ENCODE measurements at places on chromosomes 2 and 18.

- no peak for DNase-seq
Measured at GRCh38 chr2:95053543-95053942, 28.0 kb downstream of the MAL start.

DNA sequence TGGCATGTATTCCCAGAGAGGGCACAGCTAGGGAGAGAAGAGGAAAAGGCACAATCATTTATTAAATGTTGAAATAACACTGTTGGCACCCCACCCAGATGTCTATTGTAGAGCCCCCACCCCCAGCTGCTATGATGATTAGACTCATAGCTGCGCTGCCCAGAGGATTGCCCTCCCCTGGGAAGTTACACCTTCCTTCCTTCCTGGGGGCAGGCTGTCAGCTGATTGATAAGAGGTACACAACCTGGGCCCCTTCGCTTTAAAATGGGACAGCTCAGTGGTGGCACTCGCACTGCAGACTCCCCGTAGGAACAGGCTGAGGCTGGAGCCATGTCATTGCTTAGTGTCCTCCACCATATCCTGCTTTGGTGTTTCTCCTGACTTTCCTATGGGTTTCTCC is 18.1 kb downstream of the TEX51 start:
- no peak for DNase-seq

DNA sequence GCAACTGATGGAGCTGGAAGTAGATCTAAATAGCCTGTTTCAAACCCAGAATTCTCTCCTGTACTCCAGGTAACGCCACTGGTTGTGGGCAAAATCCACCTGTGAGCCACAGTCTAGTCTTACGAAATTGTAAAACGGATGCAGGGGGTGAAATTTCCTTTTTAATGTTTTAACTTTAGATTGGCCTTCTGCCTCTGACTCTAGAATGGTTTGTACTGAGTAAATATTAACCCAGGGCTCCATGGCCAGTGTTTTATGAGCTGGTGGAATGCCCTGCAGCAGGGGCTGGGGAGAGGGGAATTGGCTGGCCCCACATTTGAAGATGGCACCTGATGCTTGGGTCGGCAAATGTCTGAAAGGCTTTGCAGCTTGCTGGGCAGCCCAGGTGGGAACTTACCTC is 156.6 kb downstream of the MYCN start:
- no peak for DNase-seq

GRCh38 chr18:79801641-79802040 is 3.9 kb downstream of the KCNG2 start:
- DNase-seq = no peak

- DNase-seq = no peak
Measured at GRCh38 chr18:22975508-22975907, 42.4 kb downstream of the RBBP8 start.

- DNase-seq = no peak
Measured at GRCh38 chr18:46289463-46289862, 185.3 kb downstream of the HAUS1 start.

- no peak for DNase-seq
Measured at GRCh38 chr2:218471982-218472381, 53.1 kb downstream of the VIL1 start.

- DNase-seq = no peak
Measured at GRCh38 chr2:127790694-127791529, 20.1 kb downstream of the WDR33 start.

GRCh38 chr2:50333529-50334228 is 698.3 kb downstream of the NRXN1 start:
- no peak for DNase-seq

- no peak for DNase-seq
Measured at GRCh38 chr2:174610243-174610995, 12.8 kb upstream of the WIPF1 start.

- no peak for DNase-seq
Measured at GRCh38 chr2:211512806-211513205, 956.4 kb downstream of the CPS1 start.

DNA sequence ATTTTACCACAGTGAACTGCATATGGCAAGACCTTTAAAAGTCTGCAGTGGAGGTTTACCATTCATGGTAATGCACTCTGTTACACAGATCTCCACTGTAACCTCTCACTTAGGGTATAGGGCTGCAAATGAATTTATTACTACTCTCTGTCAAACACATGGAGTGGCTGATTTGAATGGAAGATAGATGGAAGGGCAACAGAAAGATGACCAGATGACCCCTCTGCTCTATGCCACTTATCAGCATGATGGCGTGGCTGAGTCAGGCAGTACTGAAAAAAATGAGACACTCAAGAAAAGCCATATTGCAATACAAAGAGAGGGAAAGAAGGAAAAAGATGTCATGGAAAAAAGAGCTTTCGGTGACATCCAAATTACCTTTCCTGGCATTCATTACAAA is 72.3 kb downstream of the ABCA12 start:
- DNase-seq = no peak

DNA sequence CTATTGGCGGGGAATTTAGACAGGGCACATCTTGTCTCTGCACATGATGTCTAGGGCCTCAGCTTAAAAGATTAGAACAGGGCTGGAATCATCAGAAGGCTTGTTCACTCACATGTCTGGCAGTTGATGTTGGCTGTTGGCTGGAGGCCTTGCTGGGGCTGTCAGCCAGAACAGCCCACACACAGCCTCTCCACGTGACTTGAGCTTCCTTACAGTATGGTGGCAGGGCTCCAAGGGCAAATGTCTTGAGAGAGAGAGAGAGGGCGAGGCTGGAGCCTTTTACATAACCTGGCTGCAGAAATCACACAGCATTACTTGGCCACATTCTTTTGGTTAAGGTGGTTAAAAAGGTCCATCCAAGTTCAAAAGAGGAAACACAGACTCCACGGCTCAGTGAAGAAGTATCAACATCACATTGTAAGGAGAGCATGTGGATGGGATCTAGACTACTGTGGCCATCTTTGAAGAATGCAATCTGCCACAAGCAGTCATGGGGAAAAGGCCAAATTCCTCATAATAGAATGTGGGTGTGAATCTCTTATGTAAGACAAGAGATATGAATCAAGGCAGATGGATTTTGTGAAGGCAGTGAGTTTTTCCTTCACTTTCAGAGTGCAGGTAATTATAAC is 30.4 kb downstream of the SRSF7 start:
- DNase-seq = no peak

- DNase-seq = no peak
Measured at GRCh38 chr18:5600378-5601071, 56.7 kb upstream of the EPB41L3 start.

DNA sequence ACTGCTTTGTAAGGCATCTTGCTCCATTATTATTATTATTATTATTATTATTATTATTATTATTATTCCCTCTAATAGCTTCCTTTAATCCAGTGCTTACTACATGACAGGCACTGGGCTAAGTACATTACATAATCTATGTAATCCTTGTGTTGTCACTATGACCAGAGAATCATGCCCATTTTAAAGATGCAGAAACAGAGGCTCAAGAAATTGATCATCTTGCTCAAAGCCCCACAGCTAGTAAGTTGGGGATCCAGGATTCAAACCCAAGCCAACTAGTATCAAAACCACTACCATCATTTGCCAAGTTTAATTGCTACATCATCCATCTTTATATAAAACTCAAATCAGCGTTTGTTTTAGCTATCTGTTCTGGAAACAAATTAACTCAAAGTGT is 594 bp upstream of the NGEF start:
- no peak for DNase-seq

DNA sequence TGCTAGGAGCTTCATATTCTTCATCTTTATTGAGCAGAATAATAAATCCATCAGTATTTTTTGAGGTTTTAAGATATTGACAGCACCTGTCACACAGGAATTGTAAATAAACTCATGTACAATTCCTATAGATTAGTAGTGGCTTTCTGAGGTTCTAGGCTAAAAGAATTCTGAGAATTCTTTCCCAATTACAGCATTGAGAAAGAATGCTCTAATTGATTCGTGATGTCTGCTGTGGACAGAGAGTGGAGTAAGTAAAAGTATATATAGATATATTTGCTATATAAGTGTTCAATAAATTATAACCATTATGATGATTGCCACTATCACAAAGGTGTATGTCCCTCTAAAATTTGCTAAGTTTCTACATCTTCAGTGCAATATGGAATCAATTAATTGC is 186.5 kb upstream of the NRP2 start:
- DNase-seq = no peak

DNA sequence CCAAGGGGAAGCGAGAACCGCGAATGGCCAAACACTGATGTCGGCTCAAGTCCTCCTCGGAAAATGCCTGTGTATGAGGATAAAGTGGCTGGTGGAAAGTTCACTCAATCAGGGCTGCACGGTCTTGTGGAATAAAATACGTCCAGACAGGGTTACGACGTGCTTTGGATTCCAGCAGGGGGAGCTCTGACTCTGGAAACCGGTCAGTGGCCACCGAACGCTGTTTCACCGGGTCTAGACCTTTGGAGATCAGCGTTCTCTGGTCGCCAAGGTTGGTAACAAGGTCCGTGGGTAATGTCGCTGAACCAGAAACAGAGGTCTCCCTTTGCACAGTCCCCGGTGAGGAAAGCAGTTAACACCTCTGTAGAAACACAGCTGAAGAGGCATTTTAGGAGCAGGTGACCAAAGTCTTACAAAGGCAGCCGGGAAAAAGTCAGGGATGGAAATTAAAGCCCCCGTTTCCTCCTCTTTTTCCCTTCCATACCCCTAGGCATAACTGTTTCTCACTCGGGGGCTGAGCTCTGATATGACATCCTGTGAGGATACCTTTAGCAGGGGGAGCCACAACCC is 47.8 kb downstream of the CDCA7 start:
- DNase-seq = peak; percentile 74

GRCh38 chr18:44128365-44128764 is 552.3 kb upstream of the SETBP1 start:
- DNase-seq = no peak

DNA sequence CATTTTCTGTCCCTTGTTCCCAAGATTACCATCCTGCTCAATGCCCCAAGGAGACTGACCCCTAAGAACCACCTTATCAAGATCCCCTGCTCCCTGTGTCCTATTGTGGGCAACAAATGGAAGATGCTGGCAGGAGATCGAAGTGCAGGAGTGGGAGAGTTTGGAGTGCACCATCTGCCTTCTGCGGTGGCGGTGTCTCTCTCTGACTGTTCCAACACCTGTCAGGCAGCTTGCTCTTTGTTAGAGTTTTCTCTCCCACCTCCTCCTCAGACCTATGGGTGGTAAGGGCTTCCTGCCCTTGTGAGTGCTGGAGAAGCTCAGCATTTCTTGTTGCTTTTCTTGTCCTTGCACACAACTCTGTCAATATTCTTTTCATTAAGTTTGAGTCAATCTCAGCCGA is 64.1 kb upstream of the SPHKAP start:
- DNase-seq = no peak

GRCh38 chr2:152395572-152395971 is 60.6 kb downstream of the FMNL2 start:
- DNase-seq = no peak

GRCh38 chr2:55992455-55992854 is 68.9 kb upstream of the EFEMP1 start:
- DNase-seq = no peak

GRCh38 chr2:279366-279765 is 8.5 kb downstream of the ALKAL2 start:
- DNase-seq = no peak

GRCh38 chr18:26654616-26655524 is 106.5 kb upstream of the KCTD1 start:
- peak; percentile 52 for DNase-seq

DNA sequence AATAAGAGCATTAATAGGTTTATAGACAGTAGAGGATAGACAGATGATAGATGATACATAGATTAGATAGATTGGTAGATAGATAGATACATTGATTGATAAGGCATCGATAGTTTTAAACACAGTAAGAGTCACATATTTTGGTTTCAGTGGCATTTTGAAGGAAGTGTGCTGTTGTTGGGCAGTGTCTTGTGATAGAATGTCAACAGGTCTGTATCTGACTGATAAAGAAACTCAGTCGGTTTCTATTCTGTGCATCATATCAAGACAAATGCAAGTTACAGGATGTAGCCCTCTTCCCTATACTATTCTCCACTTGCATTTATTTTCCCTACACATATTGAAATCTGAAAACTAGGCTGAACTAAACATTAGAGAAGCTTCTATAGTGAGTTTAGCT is 1229.0 kb upstream of the ZEB2 start:
- DNase-seq = no peak

DNA sequence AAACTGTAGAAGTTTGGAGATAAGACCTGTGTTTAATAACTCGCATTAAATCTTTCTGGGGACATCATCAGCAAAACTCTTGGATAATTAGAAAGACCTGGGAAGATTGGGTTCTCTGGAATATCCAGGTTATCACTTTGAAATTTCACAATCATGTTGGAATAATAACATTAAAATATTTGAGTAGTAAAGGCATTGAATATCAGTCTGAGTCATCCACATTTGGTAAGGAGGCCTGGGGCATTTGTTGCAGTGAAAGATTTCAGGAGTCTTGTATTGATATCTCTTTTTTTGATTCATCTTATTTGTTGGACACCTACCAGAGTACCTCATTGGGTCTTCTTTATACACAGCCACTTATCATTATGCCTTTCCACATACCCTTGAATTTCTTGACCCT is 95.9 kb downstream of the EPB41L5 start:
- DNase-seq = no peak

DNA sequence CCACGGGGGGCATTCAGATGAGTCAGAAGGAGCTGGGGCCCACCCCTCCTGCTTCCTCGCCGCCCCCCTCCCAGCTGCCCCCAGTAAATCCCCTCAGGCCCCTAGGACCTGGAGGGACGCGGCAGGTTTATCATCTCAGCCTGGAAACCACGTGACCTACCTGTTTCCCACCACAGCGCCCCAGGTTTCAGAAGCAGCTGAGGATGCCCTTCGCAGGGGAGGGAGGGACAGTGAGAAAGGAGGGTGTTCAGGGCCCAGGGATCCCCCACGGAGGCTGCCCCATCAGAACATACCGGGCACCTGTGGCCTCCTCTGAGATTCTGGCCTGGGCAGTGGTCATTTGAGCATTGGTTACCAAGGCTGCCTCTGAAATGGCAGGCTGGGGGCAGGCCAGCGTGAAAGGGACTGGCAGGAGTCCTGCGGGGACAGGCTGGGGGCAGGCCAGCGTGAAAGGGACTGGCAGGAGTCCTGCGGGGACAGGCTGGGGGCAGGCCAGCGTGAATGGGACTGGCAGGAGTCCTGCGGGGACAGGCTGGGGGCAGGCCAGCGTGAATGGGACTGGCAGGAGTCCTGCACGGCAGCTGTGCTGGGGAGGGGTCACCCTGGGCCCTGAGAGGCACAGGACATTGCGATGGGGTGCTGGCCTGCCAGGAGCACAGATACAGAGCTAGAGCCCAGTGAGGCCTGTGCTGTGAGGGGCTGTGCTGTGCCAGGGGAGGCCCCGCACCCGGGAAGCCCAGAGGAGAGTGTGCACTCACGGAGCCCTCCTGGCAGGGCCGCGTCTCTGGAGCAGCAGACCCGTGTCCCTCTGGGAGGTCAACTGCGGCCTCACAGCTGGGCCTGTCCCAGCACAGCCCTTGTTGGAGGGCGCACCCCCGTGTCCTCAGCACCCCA is 1.6 kb downstream of the NEU4 start:
- no peak for DNase-seq

- DNase-seq = no peak
Measured at GRCh38 chr2:174263997-174264396, 15.7 kb upstream of the OLA1 start.

GRCh38 chr2:97919858-97920257 is 75.9 kb downstream of the TMEM131 start:
- no peak for DNase-seq

GRCh38 chr2:3902131-3902530 is 198.8 kb downstream of the DCDC2C start:
- DNase-seq = no peak
